Large intestine (tissue), 12 donors: ENCODE measurements at places on chromosomes 7 and 10.

DNA sequence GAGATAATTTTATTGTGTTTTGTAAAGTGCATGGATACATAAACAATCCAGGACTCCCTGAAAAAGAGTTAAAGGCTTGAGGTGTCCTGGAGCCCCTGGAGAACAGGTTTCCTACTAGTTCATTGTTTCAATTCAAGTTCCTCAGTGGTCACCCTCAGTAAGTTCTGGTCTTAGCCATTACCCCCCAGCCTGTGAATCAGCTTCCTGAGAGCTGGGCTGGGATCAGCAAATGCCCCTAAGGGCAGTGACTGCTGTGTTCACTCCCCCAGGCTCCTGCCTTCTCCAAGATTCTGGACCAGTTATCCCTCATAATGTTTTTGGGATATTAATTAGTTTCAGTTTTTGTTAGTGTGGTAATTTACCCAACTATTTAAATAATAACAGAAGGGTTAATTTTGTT lies 151.6 kb upstream of the PRSS58 start:
- no peak for DNase-seq

DNA sequence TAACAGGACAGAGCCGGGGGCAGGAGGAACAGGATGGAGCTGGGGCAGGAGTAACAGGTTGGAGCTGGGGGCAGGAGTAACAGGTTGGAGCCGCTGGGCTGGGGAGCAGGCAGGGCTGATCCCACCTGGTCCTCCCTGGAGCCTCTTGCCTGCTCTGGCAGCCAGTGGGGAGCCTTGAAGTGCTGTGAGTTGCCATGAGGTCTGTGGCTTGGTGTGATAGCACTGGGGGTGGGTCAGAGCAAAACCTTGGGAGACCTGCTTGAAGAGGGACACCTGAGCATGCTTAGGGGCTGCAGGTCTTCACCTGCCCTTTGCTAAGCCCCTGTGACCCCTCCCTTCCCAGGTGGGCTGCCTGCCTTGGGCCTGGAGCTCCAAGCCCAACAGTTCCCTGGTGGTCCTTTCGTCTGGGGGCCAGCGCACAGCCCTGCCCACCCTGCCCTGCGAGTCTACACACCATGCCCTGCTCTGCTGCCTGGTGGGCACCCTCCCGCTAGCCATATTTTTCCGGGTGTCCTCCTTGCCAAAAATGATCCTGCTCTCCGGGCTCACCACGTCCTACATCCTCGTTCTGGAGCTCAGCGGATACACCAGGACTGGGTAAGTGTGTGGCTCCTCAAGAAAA lies 111.6 kb downstream of the ADCY1 start:
- no peak for DNase-seq

GRCh38 chr7:81333004-81333403 lies 414.2 kb upstream of the SEMA3C start:
- no peak for DNase-seq

DNA sequence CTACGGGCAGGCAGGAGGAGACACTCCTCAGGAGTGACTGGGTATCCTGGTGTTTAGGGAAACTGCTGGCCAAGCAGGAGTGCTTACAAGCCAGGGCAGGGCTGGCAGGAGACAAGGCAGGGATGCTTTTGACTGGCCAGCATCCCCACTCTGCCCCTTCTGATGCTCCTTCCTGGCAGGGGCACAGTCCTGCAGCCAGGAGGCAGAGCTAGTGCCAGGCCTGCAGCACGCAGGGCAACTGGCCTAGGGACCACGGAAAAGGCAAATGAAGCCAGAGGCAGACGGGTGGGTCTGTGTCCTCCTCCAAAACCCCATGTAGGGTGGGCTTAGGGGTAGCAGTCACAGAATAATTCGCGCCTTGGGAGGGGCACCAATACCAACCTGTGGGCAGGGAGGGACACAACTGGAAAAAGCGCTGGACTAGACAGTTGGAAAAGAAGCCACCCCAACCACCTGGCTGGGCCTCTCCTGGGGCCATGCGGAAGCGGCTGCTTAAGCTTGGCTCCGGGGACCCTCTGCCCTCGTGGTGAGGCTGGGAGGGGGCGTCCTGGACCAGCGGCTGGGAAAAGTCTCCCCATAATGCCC lies 4.8 kb downstream of the IMPDH1 start:
- no peak for DNase-seq

GRCh38 chr7:50603287-50603686 lies 38.1 kb upstream of the DDC start:
- no peak for DNase-seq

GRCh38 chr10:104336821-104337467 lies 1.3 kb downstream of the ITPRIP start:
- no peak for DNase-seq

DNA sequence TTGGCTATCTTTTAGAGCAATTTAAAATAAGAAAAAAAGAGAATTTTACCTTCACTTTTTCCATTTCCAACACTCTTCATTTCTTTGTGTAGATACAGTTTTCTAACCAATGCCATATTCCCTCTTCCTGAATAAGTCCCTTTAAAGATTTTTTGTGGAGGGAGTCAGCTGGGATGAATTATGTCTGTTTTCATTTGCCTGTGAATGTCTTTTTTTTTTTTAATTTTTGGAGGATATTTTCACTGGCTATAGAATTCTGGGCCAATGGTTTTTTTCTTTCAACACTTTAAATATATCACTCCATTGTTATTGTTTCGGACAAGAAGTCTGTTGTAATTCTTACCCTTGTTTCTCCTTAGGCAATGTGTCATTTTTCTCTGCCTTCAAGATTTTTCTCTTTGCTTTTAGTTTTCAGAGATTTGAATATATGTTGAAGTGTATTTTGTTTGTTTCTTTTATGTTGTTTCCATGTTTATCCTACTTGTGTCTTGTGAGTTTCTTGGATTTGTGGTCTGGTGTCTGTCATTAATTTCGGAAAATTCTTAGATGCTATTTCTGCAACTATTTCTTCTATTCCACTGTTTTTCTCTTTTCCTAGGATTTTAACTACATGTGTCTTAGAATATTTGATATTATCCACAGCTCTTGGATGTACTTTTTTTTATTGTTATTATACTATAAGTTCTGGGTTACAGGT lies 20.0 kb upstream of the CXCL12 start:
- DNase-seq = no peak

DNA sequence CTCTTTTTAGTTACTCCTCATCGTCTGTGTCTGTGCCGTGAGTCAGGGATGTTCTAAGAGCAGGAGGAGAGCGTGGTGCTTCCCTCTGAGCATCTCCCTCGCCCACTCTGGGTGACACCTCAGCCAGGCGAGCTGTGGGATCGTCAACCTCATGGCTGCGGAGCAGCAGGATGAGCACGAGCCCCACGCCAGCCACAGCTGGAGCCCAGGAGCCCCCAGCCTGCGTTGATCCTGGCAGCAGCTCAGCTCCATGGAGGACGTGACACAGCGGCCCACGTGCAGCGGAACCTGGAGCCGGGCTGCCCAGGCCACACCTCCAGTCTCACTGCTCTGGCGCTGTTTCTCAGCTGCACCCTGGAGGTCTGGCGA lies 512.0 kb downstream of the PTPRN2 start:
- no peak for DNase-seq

- peak; percentile 58 for DNase-seq
Observed at GRCh38 chr7:101870361-101871062, 53.1 kb downstream of the CUX1 start.

DNA sequence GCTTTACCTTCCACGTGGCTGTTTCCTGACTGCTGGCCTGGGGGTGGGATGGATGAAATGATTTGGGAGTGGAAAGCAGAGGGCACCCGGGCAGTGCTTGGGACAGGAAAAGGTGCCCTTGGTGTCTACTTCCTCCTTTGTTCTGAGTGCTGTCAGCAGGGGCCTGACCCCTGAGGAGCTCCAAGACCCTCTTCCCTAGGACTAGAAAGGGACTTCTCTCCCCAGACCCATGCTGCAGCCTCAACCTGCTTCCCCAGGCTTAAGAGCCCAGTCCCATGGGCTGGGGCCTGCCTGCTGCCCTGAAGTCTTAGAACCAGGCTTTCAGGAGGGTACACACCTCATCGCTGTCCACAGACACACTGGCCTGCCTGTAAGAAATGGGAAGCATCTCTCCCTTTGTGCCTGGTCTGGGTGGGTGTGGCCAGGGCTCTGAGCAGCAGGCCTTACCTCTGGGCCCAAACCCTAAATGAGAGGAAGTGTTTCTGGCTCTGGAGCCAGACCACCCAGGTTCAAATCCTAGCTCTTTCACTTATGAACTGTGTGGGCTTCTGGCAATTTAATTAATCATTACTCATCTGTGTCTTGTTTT lies 12.9 kb downstream of the CDH23 start:
- no peak for DNase-seq

DNA sequence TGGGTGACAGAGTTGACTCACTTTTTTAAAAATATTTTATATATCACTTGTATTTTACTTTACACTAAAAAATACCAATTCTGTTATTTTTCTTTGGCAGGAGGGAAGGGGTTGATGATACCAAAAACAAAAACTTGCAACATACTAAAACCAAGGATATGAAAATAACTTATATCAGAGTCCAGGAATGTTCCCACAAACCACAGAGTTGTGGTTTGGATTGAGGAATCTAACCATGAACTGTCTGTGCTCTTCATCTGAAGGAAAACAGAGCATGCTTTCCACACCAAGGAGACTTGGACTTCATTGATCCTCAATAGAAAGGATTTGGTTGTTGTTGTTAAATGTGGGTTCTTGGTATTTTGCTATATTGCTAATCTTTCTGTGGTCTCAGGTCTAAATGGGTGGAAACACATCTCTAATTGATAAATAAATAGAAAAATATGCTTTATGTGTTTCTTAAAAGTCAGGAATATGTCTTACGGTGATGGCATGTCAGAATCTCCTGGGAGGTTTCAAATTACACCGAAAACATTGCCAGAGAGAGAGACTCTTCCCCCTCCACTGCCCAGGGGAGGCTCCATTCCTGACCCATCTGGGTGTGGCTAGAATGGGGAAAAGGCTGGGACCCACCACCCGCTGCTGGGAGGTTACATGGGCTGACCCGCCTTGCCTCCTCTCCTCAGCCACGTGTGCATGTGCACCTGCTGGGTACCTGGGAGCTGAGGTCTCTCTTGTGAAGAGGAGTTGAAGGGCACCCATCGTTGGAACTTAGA lies 46.9 kb upstream of the STK17A start:
- no peak for DNase-seq

DNA sequence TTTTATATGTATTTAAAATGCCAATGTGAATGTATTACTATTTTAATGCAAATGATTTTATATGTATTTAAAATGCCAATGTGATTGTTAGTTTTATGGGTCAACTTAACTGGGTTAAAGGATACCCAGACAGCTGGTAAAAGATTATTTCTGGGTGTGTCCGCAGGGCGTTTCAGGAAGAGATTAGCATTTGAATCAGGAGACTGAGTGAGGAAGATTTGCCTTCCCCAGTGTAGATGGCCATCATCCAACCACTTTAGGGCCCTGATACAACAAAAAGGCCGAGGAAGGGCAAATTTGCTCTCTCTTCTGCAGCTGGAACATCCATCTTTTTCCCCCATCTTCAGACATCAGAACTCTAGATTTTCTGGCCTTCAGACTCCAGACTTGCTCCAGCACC lies 116.2 kb downstream of the BAMBI start:
- no peak for DNase-seq

GRCh38 chr7:77354484-77354883 lies 61.7 kb downstream of the GSAP start:
- no peak for DNase-seq

- DNase-seq = no peak
Observed at GRCh38 chr7:33578166-33578565, 327.2 kb upstream of the BMPER start.

GRCh38 chr10:103507235-103508191 lies 14.0 kb downstream of the NEURL1 start:
- DNase-seq = peak; percentile 82

DNA sequence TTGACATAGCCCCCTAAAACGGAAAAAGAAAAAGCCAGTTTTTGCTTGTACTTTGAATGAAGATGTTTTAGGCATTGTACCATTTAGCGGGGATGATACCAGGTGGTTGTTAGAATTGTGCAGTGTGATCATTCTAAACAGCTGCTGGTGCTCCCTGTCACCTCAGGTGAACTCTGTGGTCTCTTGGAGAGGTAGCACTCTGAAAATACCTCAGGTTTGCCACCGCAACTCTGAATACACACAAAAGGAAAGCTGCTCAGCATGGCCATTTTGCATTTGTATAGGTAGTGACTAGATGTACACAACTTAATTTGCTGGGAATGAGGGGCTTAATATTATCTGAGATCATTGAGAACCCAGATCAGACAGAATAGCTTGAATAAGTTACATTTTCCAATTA lies 52.6 kb downstream of the PLEKHA8 start:
- no peak for DNase-seq

DNA sequence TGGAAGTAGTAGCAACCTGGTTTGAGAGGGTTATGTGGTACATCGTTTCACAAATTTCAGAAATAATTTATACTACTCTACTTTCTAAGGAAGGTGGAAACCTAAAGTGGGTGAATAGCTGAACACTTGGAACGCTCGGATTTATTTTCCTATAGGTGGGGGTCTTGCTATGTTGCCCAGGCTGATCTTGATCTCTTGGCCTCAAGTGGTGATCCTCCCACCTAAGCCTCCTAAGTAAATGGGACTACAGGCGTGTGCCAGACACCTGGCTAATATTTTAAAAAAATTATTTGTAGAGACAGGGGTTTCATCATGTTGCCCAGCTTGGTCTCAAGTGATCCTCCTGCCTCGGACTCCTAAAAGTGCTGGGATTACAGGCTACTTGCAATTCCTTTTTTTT lies 6.7 kb upstream of the KMT2E start:
- no peak for DNase-seq

DNA sequence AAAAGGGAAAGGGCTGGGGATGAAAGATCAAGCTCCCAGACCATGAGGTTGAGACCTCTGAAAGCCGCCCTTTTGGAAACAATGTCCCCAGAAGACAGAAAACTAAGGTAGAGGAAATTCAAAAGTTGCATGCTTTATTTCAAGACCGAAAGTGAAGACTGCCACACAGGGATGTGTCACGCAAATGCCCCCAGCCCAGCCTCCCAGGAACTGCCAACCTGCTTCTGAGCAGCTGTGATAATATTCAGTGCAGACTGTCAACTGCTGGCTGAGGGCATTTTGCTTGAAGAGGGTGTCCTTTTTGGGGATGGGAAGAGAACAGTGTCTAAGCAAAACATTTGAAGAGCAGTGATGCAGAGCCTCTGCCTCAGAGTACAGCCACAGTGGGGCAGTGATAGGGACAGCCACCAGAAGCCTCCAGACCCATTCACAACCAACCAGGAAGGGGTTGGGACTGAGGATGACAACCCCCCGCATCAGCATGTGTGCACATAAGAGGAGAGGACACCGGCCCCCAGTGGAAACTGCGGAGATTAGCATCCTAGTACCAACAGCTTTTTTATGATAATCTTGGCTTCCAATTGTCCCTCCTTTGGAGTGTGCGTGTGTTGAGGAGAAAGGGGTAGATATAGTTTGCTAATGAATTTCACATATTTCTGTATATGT lies 34.7 kb upstream of the NFE2L3 start:
- DNase-seq = no peak

DNA sequence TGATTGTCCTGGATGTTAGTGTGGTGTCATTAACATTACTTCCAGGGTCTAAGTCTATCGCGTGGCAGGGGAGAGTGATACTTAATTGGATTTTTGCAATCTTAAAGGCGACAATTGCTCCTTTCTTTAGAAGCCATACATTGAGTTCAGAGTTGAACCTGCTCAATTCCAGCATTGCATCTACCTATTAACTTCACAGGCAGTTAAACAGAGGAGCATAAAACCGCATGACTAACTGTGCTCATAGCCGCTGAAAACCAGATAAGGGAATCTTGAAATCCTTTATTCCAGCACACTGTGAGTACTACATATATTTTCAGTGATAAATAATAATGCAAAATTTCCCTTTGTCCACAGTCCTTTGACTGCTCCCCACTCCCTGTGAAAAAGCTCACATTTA lies 255.3 kb downstream of the STK31 start:
- DNase-seq = peak; percentile 73
